ENCODE measurements at places on chromosomes 16 and 17. TPM values are rescaled to one million over a fixed set of nuclear protein-coding genes. Genes with fewer than 3 reads are reported as not detected.

GRCh38 chr16:24846548-24847357, 990 bp downstream of the SLC5A11 start:
- DNase-seq = no peak

The TSPAN10 gene
- total RNA-seq = 8.5 TPM

DNA sequence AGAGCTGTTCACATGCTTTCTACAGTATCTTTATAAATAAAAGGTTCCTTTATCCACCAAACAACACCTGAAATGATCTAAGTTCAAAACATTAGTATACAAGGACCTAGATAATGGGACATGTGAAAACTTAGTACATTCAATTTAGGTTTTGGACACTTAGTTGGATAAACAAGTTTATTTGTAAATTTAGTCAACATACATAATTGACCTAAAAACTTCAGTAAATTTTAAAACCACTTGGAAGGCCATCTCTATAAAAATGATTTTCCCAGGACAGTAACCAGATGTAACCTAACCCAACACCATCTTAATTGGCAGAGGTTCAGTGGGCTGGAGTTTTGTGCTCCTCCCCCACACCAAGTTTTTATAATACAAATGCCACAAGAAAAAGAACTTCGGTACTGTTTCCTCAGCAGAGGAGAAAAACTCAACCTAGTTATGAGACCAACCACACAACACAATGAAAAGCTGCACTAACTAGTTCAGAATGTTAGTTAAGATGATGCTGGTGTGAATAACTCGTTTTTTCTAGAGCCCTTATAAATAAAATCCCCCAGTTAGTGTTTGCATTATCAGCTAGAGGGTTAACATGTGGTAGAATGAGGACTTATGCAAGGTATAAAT, 7.2 kb upstream of the UNK start:
- no peak for DNase-seq

GRCh38 chr17:80499560-80499959, 23.2 kb upstream of the NPTX1 start:
- no peak for DNase-seq

The PLLP gene
- not detected for total RNA-seq

The OMG gene
- total RNA-seq = 0.23 TPM

The TMEM98 gene
- 208 TPM for total RNA-seq

DNA sequence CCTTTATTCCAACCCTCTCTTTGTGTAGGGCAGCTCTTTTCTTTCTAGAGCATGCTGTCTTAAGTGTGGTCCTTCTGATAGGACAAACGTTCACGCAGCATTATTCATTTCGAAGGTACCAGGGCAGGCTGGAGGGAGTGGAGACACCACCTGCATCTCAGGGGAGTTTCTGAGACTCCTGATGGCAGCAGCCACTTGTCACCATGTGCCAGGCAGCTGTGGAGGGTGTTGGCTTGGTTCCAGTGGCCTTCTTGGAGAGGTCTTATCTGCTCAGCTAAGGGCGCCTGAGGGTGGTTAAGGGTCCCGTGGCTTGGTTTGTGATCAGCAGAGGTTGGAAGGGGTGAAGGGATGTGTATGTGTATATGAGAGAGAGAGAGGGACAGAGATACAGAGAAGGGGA, 257.1 kb upstream of the EEF2KMT start:
- no peak for DNase-seq

DNA sequence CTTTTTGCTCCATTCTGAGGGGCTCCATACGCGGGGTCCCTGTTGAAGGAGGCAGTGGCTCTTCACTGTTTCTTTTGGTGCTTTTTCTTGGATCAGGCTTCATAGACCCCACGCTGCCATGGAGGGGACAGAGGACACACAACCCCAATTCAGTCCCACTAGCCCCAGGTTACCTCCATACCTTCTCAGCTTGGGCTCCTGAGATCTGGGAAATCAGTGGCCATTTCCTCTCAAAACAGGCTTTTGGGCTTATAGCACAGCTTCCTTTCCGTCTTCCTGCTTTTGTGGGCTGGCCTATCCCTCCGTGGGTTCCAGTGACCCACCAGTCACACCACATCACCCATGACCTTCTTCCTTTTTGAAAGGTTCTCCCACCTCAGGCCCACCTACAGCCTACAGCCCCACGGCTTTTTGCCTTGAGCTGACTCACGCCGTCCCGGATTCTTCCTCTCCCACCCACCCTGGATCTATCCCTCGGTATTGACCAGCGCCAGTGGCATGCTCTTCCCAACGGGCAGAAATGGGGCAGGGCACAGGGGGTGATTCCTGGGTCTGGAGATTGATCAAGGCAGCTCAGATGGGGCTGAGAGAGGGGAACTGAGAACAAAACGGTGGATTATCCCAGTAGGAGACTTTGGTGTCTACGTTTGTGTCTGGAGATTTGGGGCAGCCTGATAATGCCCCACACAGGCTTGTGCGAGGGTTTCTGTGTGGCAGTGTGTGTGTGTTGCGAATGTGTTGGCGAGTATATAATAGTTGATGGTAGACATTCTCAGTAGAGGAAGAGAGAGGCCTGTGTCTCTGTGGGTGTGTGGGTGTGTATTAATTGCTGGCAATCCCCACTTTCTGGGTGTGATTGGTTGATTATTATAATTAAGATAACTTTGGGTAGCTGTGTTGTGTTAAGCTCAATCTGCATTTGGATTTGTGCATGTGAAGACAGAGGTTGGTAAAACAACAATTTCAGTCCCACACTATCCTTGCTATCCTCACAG, 3.8 kb downstream of the TBX21 start:
- DNase-seq = no peak

GRCh38 chr16:64659866-64660265, 462.0 kb downstream of the CDH11 start:
- no peak for DNase-seq

DNA sequence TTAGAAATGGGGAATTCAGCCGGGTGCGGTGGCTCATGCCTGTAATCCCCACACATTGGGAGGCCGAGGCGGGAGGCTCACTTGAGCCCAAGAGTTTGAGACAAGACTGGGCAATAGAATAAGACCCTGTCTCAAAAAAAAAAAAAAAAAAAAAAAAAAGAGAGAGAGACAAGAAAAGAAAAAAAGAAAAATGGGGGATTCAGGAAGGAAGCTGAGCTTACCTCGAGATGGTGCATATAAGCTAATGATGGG, 150.8 kb upstream of the RPH3AL start:
- no peak for DNase-seq

GRCh38 chr16:78732696-78733095, 633.2 kb downstream of the WWOX start:
- no peak for DNase-seq

DNA sequence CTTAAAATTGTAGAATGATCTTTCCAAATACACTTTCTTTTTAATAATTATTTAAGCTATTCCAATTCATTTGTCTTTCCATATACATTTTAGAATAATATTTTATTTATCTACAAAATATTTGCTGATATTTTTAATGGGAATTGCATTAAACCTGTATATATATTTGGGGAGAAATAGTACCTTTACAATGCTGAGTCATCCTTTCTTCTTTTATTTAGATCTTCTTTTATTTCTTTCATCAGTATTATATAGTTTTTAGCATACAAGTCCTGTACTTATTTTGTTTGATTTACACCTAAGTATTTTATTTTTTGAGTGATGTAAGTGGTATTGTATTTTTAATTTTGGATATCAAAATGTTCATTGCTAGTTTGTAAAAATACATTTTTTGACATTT, 639.5 kb upstream of the GOT2 start:
- no peak for DNase-seq

All from LHCN-M2 (cell line).